ENCODE measurements at places on chromosomes 1 and 21.

GRCh38 chr1:157302199-157302497 lies 164.0 kb upstream of the ETV3 start:
- no peak for DNase-seq

- DNase-seq: no peak
These were observed 4.3 kb upstream of the CLEC20A start for GRCh38 chr1:178500936-178501554.

DNA sequence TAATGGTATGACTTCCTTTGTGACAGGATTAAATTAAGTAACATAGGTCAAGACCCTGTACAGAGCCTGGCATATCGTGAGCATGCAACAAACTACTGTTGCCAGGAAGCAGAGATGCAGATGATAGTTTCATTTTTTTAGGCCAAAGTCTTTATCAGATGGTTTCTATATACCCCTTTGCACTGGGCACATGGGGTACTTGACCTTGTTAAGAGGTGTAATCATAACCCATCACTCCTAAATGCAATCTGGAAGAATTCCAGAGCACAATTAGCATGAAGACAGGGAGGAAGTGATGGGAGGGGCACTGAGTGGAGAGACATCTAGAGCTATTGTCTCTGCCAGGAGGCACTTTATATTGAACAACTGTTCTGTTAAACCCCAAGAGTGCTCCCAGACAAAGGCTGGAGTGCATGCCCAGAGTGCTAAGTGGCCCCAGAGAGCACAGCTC lies 22.1 kb downstream of the ZBTB17 start:
- peak; percentile 82 for DNase-seq

DNA sequence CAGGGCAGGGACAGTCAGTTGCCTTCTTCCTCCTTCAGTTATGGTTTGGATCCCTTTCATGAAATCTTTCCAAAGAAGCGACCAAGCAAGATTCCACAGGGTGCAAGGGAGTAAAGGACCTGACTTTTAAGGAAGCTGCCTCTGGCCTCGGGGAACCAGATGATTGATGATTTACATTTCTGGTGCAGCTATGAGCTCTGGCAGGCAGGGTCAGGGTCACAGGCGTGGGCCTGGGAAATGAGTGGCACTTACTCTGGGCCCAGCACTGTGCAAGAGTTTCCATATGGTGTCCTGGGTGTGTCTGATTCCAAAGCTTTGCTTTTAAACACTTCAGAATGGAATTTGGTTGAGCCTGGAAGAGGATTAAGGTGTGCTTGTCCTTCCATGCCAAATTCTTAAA lies 7.2 kb upstream of the CRABP2 start:
- DNase-seq: no peak

- DNase-seq: no peak
These were observed 6.0 kb upstream of the UBL4B start for GRCh38 chr1:110106013-110106941.

DNA sequence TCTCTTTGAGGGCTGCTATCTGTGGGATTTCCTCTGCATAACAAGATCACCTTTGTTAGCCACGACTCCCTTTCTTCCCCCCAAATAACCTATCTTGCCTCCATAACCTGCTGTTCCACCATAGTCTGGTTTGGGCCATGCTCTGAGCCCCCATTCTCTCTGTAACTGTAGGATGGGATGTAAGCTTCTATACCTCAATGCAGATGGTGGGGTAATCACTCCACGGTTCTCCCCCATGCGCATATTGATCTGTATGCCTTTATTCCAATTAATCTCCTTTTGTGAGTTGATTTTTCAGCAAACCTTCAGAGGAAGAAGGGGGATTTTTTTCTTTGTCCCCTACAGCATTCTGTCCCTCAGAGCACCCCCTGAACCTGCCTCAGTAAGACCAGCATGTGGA lies 170.1 kb upstream of the IRF2BP2 start:
- no peak for DNase-seq

GRCh38 chr1:36924282-36924811 lies 110.0 kb downstream of the GRIK3 start:
- DNase-seq: no peak

- no peak for DNase-seq
These were observed 122.5 kb downstream of the TRIM33 start for GRCh38 chr1:114388432-114389003.

- DNase-seq: no peak
These were observed 61.8 kb downstream of the HIVEP3 start for GRCh38 chr1:41856944-41857285.

DNA sequence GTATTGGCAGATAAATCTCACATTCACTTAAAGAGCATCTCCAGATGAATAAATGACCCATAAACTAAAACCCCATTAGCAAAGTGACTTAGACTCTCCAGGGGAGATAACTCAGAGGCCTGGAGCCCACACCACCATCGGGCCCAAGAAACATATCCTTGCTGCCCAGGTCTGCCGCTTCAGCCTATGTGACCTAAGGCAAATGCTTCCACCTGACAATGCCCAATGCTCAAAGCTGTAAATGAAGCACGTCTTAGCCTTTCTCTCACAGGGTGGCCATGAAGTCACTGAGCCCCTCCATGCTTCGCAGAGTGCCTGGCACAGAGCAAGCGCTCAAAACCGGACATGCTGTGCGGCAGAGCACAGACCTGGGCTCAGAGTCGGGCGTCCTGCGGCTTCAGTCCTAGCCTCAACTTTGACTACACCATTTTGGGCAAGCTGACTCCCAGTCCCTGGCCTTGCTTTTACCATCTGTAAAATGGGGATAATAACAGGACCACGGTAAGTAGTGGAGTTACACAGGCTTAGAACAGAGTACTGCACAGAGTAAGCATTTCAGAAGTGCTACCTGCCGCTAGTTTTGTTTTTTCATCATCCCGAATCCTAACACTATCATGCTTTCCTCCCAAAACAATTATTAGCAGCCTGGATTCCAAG lies 23.7 kb downstream of the NOL9 start:
- DNase-seq: no peak

DNA sequence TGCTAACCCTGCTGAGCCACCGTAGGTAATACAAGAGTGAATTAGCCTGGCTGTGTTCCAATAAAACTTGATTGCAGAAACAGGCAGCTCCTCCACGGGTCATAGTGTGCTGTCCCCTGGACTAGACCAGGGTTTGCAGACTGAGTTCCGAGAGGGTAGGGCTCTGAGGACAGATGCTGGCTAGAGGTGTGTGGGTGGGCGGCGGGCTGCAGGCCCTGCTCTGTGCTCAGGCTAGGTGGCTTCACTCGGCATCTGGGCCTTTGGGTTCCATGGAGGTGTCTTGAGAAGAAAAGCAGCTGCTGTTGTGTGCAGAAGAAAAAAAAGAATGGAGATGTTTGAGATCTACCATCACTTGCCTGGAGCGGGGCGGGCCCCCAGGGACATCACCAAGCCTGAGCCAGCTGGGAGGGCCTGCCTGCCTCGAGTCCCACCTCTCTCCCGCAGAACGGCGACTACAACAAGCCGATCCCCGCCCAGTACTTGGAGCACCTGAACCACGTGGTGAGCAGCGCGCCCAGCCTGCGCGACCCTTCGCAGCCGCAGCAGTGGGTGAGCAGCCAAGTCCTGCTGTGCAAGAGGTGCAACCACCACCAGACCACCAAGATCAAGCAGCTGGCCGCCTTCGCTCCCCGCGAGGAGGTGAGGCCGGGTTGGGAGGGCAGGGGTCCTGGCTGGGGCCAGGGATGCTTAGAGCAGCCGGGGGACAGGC lies 7.9 kb downstream of the TMEM201 start:
- no peak for DNase-seq

- no peak for DNase-seq
These were observed 42.8 kb upstream of the KRTAP11-1 start for GRCh38 chr21:30924146-30924700.
